Effector CD4-positive, alpha-beta T cell (primary cell): ENCODE measurements at places on chromosomes 5 and 9.

GRCh38 chr9:1272488-1272887 is 222.3 kb downstream of the DMRT2 start:
- no peak for DNase-seq

- no peak for DNase-seq
Measured at GRCh38 chr9:133558191-133559126, 24.0 kb downstream of the ADAMTSL2 start.

GRCh38 chr5:151672516-151672915 is 14.2 kb downstream of the SPARC start:
- DNase-seq = no peak

DNA sequence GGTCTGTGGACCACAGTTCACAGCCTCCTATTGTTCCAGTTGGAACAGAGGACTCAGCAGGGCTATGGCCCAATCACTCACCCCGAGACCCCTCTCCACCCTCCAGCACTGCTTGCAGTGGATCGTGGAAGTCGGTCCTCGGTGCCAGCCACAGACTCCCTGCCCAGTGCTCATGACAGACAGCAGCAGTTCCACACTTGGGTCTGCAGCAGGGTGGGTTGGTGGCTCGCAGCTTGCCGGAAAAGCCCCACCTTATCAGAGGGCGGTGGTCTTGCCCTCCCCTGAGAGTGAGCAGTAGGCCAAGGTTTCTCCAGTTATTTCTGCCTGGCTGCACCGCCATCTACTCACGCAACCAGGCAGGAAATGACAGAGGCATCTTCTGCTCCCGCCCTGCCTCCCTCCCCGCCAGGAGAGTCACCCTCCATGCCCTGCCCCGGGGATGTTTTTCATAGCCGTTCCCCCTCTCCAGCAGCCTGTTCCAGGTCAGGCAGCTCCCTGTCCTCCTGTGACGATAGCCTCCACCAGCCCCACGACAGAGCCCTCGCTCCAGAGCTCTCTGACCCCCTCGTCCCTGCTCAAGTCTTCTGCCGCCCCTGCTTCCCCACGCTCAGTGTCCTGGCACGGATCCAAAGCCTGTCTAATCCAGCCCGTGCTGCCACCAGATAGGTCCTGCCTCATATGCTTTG is 34.5 kb downstream of the UNC5A start:
- no peak for DNase-seq

DNA sequence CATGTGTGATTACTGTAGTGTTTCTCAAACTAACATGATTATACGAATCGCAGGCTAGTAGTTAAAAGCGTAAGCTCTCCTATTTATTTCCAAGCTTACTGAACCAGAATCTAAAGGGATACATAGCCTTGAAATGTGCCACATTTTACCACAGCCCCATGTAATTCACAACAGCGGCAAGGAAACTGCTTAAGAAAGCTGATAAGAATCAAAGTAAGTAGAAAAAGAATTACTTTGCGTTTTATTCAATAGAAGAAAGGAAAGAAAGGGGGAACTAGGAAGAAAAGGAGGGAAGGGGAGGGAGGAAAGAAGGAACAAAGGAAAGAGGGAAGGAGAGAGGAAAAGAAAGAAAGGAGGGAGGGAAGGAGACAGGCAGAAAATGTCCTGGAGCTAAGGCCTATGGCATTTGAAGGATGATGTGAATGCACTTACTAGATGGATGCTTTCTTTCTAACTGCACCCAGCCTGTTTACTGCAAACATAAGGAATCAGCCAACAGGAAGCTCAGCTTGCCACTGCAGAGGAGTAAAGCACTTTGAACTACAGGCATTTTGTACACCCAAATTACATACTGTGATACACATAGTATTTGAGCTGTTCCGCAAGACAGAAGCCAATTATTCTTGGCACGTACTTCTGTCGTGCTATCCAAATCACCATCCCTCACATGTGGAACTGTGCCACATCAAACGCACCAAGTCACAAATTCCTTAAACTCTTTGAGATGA is 521.7 kb downstream of the RAB3C start:
- no peak for DNase-seq

- no peak for DNase-seq
Measured at GRCh38 chr9:19243366-19244033, 13.0 kb downstream of the DENND4C start.

DNA sequence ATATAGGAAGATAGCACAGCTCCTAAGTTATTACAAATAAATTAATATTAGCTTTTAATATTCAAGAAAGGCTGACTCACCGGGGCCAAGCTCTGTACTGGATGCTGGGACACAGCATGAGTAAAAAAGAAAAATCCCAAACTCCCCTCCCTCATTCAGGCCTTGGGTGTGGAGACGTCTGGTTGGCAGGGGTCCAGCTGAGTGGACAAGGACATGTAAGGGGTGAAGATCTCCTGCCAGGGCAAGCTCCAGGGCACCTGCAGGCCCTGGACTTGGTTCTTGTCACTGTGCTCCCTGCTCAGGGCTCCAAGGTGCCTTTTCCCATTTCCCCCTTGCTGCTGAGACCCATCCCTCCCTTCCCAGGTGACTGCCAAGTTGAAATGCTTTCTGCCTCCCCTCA is 388.5 kb downstream of the ENC1 start:
- no peak for DNase-seq

GRCh38 chr5:59600153-59600552 is 293.4 kb downstream of the PDE4D start:
- no peak for DNase-seq

- DNase-seq = no peak
Measured at GRCh38 chr9:120362446-120362845, 217.5 kb downstream of the CDK5RAP2 start.

- no peak for DNase-seq
Measured at GRCh38 chr9:13125261-13125660, 154.2 kb downstream of the MPDZ start.

- DNase-seq = no peak
Measured at GRCh38 chr9:27659001-27659400, 85.7 kb upstream of the C9orf72 start.

DNA sequence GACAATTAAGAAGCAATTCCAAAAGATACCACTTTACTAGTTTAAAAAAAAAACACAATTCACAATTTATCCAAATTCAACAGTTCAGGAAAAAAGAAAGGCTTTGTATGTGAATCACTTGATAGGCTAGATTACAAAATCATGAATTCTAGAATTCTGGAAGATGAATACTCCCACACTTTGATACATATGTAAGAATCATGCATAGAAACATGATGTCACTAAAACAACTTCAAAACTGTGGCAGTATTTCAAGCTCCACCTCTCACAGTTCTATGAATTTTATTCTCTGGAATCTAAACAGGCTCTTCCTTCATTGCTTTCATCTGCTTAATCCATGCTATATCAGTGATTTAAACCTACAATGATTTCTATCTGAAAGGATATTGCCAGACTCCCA is 51.0 kb downstream of the GNAQ start:
- DNase-seq = no peak

DNA sequence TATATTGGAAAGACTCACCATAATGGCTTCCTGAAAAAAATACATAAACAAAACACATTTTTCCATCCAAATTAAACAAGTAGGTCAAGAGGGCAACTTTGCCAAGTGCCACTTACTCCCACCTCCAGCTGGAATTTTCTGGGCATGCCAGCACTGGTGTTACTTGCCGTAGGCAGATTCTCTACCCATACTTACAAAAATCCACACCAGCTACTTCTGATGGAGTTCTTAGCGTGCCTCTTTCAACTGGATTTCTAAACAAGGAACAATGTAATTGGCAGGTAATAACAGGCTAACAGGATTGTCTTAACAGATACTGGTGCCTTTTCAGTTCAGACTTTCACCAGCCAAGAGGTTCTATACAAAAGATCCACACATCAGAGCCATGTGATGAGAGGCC is 301.4 kb downstream of the MLLT3 start:
- no peak for DNase-seq

- no peak for DNase-seq
Measured at GRCh38 chr9:110825950-110826349, 157.4 kb downstream of the MUSK start.

- no peak for DNase-seq
Measured at GRCh38 chr5:14206028-14206725, 63.0 kb downstream of the TRIO start.

DNA sequence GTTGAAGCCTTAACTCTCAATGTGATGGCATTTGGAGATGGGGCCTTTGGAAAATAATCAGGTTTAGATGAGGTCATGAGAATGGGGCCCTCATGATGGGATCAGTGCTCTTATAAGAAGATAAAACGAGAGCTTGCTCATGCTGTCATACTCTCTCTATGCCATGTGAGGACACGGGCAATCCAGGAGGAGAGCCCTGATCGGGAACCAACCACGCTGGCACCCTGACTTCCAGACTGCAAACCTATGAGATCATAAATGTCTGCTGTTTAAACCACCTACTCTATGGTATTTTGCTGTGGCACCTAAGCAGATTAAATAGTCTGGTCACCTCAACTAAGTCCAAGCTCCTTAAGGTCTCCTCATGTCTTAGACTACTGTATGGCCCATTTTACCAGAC is 10.0 kb downstream of the HMGCS1 start:
- no peak for DNase-seq

- no peak for DNase-seq
Measured at GRCh38 chr5:76908166-76908565, 44.7 kb upstream of the CRHBP start.

GRCh38 chr5:139690064-139690802 is 42.1 kb downstream of the CXXC5 start:
- DNase-seq = no peak

GRCh38 chr9:107484117-107484723 is 5.3 kb downstream of the KLF4 start:
- DNase-seq = no peak

DNA sequence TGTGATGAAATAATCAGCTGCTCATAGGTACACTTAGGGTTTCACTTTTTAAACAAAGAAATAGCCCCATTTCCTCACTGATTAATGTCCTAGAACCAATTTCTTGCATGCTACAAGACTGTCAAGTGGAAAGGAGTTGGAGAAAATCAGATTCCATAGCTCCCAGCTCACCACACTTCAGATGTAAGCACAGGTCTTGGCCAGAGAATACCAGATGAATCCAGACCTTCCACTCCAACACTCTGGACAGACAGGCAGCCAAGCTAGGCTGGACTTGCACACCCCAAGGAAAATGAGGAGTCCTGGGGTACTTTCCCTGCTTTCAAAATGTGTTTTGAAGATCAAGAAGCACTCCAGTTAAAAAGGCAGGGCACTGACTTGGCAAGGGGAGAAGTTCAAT is 68.5 kb downstream of the KLHL3 start:
- DNase-seq = no peak

DNA sequence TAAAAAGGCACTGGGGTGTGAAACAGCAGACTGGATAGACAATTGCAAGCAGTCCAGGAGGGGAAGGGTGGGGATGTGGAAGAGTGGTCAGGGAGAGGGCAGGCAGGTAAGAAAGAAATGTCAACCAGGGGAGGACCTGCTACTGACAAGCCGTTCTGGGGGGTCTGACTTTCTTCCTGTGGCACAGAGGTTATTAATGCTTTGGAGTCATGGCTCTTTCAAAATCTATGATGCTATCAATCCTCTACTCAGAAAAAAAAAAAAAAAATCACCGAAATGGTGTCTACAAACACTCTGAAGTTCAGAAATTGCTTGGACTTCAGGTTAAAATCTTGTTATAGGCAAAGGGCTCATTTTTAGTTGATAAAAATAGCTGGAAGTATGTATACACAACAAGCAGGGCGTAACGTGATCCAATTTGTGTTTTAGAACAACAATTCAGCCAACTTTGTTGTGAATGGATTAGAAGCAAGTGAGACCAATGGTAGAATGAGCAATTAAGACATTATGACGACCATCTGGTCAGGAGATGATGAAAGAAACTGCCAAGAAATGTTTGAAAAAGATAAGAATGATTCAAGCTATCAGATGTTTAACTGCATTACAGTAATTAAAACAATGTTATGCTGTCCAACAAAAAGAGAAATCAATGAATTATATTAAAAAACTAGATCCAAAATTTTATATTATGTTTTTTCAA is 255.2 kb downstream of the DEPDC1B start:
- no peak for DNase-seq

DNA sequence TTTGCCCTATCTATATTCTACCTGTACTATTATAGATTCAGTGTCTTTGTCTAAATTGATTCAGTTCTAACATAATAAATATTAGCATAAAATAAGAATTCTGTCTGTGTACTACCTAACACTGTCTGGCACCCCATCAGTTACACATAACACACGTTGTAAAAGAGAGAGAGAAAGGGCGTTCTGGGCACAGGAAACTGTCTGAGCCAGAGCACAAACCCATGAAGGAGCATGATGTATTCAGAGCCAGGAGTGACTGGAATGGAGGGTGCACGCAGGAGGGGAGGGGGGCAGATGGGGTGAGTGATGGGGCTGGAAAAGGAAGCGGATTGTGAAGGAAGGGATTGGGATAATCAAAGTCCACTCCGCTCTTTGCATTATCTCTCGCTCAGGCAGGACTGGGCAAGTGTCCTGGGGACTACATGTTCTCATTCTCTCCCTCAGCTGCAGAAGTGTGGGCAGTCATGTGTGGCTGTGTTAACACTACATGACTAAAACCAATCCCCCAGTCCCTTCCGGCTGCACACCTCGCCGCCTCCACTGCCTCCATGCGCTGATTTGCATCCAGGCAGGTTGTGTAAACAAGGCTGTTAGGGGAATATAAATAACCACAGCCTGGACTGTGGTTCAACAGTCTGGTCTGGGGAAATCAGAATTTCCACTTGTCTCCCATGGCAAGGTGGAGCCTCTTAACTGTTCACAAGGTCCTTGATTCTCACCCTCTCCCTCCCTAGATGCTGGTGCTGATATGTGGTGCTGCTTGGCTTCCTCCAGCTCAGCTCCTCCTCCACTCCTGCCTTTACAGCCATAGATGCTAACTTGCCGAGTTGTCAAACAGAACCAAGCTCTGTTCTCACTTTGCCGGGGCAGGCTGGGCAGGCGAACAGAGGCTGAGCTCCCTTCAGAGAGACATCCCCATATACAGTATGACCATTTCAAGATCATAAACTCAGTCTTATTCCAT is 367.5 kb upstream of the BRINP1 start:
- DNase-seq = no peak

DNA sequence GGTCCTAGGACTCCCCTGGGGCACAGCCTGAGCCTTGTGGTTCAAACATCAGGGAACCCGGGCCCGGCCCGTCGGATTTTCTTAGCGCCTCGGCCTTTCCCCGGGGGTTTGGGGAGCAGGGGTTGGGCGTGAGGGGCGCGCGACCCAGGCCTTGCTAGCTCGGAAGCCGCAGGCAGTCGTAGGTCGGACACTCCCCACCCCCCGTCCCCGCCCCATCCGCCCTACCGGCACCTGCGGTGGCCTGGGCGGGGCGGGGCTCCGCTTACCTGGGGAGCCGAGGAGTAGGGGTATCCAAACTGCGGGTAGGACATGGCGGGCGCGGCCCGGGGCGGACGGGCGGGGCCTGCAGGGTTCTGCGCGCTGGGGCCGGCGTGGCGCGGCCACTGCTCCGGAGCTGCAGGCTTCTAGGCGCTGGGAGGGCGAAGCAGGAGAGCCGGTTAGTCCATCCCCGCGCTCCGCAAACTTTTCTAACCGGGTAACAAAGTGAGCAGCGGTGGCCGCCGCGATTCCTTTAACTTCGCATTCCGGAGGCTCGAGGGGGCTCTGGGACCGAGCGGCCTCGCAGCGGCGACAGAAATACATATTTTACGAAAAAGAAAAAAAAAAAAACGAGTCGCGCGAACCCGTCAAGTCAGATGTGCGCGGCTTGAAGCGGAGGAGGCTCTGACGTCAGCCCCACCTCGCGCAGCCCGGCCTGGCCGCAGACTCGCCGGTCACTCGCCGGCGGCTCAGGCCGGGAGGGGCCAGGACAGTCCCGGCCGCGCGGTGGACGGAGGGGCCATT is at the start of gene IRX4:
TSS of gene IRX4 (minus strand) at position 589 of the 783 bp plus-strand sequence. CDS start at position 311, 278 bp downstream.
- no peak for DNase-seq
